ENCODE measurements at places on chromosomes 12 and 14.

DNA sequence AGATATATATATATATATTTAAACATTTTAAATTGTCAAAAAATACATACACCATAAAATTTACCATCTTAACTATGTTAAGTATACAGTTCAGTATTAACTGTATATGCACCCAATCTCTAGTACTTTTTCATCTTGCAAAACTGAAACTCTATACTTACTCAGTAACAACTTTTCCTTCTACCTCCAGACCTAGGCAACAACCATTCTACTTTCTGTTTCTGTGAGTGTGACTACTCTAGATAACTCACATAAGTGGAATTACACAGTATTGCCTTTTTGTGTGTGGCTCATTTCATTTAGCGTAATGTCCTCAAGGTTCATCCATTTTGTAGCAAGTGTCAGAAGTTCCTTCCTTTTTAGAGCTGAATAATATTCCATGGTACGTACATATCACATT is 8.2 kb downstream of the FAM234B start:
- DNase-seq, result no peak

GRCh38 chr12:131052929-131053328 is 99.2 kb downstream of the ADGRD1 start:
- no peak for DNase-seq

DNA sequence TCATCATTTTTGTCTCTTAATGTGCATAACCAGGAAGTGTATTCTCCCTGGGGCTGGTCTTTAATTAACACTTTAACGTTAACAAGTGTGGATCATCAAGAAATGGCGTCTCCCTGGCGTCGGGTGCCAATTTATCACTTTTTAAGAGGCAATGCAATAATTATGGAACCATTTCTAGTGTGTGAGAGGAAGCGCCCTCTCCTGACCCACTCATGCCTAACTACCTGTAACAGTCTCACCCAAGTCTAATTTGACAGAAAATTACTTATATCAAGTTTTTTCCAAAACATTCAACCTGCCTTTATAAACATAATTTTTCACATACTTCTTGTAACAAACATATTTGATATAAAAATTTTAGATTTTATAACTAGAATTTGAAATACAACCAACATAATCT is 905.3 kb upstream of the MDGA2 start:
- no peak for DNase-seq

GRCh38 chr12:32819424-32819823 is 63.7 kb upstream of the YARS2 start:
- DNase-seq, result no peak

Data from stimulated activated CD8-positive, alpha-beta memory T cell treated with anti-CD3 and anti-CD28 coated beads, Interleukin-4, amount 100 ng/mL, for 4 hours (primary cell).